ENCODE measurements at places on chromosomes 16 and 17.

- DNase-seq = no peak
Observed at GRCh38 chr16:53152329-53152728, 97.5 kb downstream of the CHD9 start.

DNA sequence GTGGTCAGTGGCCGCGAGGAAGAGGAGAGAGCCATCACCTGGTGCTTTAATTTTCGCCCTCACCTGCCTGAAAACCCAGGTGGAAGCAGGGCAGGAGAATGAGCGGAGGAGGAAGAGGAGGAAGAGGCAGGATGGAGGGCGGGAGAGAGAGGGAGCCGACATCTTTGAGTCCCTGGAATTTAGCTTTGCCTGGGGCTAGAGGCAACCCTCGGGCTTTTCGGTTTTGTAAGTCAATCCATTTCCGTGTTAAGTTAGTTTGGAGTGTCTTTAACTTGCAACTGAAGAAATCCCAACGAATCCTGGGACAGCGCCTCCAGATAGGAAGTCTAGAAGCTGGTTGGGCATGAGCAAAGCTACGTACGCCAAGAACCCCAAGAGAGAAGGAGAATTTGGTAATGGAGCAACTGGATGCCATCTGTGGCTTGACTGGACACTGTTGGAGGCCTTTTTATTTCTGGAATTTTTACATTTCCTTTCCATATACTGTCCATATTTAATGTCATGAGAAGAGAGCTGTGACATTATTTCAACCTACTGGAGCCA is 36.9 kb upstream of the ATP2A3 start:
- no peak for DNase-seq

- DNase-seq = no peak
Observed at GRCh38 chr17:67531291-67531690, 154.2 kb downstream of the PITPNC1 start.

- peak; percentile 64 for DNase-seq
Observed at GRCh38 chr16:27230562-27231001, 27.3 kb downstream of the KDM8 start.

DNA sequence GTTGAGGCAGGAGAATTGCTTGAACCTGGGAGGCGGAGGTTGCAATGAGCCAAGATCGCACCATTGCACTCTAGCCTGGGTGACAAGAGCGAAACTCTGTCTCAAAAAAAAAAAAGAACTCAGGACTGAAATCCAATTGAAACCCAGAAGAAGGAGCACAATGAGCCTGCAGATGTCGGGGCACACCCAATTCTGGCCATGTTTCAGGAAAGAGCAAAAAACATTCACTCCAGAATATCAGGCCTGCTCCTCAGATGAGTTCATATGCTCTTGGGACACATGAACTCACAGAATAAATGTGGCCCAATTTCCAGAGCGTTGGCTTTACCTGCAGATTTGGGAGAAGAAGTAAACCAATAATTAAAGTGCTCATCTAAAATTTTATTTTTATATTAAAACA is 3.0 kb upstream of the CMTM2 start:
- no peak for DNase-seq

Data from activated T-cell treated with anti-CD3 and anti-CD28 coated beads for 1 hour (primary cell).